Activated gamma-delta T cell treated with Interleukin-2 at 50 U/mL for 16 hours (primary cell): ENCODE measurements at places on chromosomes 6 and 20.

GRCh38 chr6:118788702-118789101 lies 105.2 kb upstream of the ASF1A start:
- no peak for DNase-seq

DNA sequence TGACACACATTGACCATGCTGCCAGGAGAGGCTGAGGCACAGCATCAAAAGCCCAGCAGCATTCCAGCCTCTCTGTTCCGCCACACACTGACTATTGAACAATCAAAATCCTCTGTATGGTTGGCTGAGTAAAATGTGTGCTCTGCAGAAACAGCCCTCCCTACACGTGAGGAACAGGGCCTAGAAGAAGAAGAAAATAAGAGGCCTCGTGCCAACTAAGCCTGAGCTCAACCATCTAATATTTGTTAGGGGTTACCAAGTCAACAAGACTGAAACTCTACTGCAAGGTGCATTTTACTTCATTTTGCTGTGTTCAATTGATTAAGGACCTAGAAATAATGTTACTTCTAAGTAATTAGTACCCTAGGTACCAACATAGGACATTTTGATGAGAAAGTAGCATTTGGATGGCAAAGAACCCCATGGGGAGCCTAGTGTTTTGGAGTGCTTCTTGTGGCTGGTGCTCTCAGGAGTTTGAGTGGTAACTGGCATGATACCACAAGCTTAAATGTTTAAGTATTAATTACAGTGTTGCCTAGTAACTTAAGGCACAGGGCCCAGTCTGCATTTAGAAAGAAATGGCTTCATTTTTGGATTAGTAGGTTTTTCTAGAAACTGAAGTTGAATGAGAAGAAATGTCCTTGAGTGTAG lies 146.6 kb upstream of the PLN start:
- DNase-seq: no peak

DNA sequence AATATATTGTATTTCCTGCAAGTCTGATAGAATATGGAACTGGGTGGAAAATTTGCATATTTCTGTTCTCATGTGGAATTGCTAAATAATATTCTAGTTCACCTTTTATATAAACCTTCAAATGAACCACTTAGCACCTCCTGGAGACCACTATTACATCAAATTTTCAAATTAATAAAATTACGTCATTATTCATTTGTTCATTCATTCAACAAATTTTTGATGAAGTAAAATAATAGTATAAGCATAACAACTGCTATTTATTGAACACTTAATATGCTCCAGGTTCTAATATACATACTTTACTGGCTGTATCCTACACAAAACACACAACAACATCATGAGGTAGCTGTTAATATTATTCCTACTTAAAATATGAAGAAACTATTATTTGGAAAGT lies 215.1 kb downstream of the KCNQ5 start:
- no peak for DNase-seq

GRCh38 chr20:34980543-34981233 lies 25.0 kb downstream of the MYH7B start:
- no peak for DNase-seq
